Renal pelvis (tissue), 12 donors: ENCODE measurements at places on chromosomes 12 and 14. TPM values are rescaled to one million over a fixed set of nuclear protein-coding genes. Genes with fewer than 3 reads are reported as not detected.

DNA sequence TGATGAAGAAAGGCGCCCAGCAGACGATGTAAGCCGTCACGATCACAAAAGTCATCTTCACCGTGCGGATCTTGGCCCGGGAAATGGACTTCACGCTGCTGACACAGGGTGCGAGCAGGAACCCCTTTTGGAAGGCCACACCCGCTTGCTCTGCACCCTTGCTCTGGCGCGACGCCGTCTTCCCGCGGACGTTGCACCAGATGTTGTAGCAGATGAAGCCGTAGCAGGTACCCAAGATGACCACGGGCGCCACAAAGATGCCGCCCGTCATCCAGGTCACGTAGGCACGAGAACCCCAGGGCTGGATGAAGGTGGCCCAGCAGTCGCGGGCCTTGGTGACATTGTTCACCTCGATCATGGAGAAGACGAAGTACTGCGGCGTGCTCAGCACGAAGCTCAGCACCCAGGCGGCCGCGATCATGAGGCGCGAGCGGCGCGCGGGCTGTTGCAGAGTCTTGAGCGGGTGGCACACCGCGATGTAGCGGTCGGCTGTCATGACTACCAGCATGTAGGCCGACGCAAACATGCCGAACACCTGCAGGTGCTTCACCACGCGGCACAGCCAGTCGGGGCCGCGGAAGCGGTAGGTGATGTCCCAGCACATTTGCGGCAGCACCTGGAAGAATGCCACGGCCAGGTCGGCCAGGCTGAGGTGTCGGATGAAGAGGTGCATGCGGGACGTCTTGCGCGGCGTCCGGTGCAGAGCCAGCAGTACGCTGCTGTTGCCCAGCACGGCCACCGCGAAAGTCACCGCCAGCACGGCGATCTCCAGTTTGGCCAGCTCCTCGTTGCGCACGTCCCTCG is 890 bp downstream of the AVPR1A start:
- DNase-seq, result peak; percentile 24

- no peak for DNase-seq
Measured at GRCh38 chr12:52014567-52015530, 8.1 kb downstream of the TAMALIN start.

DNA sequence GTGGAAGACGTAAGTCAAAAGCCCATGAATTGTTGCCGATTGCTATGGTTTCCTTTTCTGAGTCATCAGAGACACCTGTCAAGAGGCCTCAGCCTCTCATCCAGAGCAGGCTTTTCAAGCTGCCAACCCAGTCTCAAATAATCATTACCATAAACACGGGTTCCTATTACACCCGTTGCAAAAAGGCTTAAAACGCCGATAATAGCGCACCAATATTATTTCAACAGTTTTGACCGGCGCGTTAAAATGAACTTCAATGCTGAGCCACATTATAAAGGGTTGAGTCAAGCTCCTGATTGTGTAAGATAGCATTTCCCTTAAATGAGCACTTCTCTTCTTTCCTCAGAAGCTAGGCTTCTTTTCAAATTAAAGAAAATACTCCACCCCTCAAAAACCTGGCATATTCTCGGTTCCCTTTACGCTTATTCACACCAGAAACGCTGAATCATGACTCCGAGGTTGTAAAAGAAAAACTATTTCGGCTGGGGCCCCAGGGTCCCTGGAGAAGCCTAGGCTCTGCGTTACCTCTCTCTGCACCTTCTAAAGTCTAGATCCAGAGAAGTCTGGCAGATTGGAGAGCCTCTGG is 1.4 kb downstream of the TMTC1 start:
- DNase-seq, result peak; percentile 40

- peak; percentile 70 for DNase-seq
Measured at GRCh38 chr14:78566026-78566858, 396.1 kb downstream of the NRXN3 start.

CEP128 gene
- 5.7 TPM for polyA plus RNA-seq

TMEM121 gene
- polyA plus RNA-seq, result 5.4 TPM

SERPINA4 gene
- 1.7 TPM for polyA plus RNA-seq

SLC10A1 gene
- not detected for polyA plus RNA-seq
